ENCODE measurements at places on chromosomes 16 and 17. TPM values are rescaled to one million over a fixed set of nuclear protein-coding genes. Genes with fewer than 3 reads are reported as not detected.

Gene TBC1D3H
- total RNA-seq = not detected

Gene CDRT15L2
- total RNA-seq = not detected

Gene UBALD1
- 5.2 TPM for total RNA-seq

Gene ZPBP2
- not detected for total RNA-seq

Gene P2RX5
- total RNA-seq = 1.2 TPM

Gene DHX8
- 58.4 TPM for total RNA-seq

Gene C16orf54
- total RNA-seq = not detected

Gene ATP1B2
- total RNA-seq = not detected

Gene SYCE1L
- total RNA-seq = 0.09 TPM

Gene CTCF
- total RNA-seq = 34.3 TPM

Gene MEIOB
- total RNA-seq = not detected

Gene IL21R
- total RNA-seq = 0.54 TPM

Gene SDR42E2
- total RNA-seq = not detected

Gene HSD11B2
- total RNA-seq = not detected

Gene AGRP
- not detected for total RNA-seq

Gene COX4I1
- 421 TPM for total RNA-seq

Gene UNKL
- 15.6 TPM for total RNA-seq

Gene TEX19
- not detected for total RNA-seq

Gene RPRML
- total RNA-seq = not detected

Gene ACSM2A
- not detected for total RNA-seq

Gene PNMT
- total RNA-seq = not detected

Gene TPPP3
- total RNA-seq = 0.74 TPM

Gene RHOT1
- 21.0 TPM for total RNA-seq

Gene UNC45B
- total RNA-seq = not detected

Gene PPY
- not detected for total RNA-seq

Gene GAS7
- total RNA-seq = 22.2 TPM

Gene GAS2L2
- total RNA-seq = not detected

Gene DNAH2
- under 0.01 TPM for total RNA-seq

Gene TTLL6
- not detected for total RNA-seq

Gene TRIM16
- 36.7 TPM for total RNA-seq
